ENCODE measurements at places on chromosomes 7 and 10. TPM values are rescaled to one million over a fixed set of nuclear protein-coding genes. Genes with fewer than 3 reads are reported as not detected.
A peak's percentile ranks its signal among the peaks of the same experiment; 100 is the strongest.

GRCh38 chr10:22615819-22616499, 98.4 kb downstream of the PIP4K2A start:
- peak; percentile 37 for DNase-seq

- no peak for DNase-seq
Observed at GRCh38 chr7:13835442-13835841, 154.0 kb downstream of the ETV1 start.

Gene IQCE
- 6.6 TPM for total RNA-seq

GRCh38 chr7:155286686-155287085, 11.0 kb upstream of the INSIG1 start:
- peak; percentile 30 for DNase-seq

- peak; percentile 72 for DNase-seq
Observed at GRCh38 chr7:99928994-99929729, at the start of gene GJC3. Gene GJC3 (minus strand): TSS chr7:99929620. CDS start chr7:99929620, 0 bp downstream.

Gene FEZF1
- not detected for total RNA-seq

DNA sequence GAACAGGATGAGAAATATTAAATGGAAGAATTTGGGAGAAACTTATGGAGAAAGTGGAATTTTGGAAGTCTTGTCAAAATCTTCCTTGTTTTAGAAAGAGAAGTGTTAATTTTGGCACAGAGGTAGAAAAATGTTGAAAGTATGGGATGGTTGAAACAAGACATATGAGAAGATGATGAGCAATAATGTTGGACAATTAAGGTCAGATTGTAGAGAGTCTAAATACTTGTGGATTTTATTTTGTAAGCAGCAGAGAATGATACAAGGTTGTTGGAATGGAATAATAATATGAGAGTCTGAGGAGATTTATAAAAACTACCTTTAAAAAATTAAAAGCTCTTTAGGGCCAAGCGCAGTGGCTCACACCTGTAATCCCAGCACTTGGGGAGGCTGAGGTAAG, 34.6 kb downstream of the PHTF2 start:
- DNase-seq = no peak

DNA sequence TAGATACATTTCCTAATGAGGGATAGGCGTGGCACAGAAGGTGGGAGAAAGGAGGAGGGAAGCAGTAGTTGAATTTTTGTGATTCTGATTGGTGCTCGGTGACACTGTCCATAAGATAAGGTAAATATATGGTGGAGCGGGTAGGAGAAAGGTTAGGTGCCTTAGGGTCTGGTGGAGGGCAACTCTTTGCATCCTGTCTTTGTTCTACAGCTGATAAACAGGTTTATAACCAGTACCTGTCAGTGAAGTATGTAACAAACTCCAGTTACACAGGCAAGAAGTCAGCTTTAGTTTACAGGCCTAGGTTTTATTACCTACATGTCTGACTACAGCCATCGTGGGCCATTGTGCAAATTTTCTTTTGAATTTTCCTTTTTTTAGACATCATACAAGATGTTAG, 10.9 kb upstream of the FAM180A start:
- no peak for DNase-seq

Gene HOXA4
- 0.14 TPM for total RNA-seq

GRCh38 chr10:129767751-129768150, 196.3 kb downstream of the EBF3 start:
- no peak for DNase-seq

- no peak for DNase-seq
Observed at GRCh38 chr7:158953912-158954311, 97.6 kb downstream of the DYNC2I1 start.

Gene NDUFB8
- 427 TPM for total RNA-seq

DNA sequence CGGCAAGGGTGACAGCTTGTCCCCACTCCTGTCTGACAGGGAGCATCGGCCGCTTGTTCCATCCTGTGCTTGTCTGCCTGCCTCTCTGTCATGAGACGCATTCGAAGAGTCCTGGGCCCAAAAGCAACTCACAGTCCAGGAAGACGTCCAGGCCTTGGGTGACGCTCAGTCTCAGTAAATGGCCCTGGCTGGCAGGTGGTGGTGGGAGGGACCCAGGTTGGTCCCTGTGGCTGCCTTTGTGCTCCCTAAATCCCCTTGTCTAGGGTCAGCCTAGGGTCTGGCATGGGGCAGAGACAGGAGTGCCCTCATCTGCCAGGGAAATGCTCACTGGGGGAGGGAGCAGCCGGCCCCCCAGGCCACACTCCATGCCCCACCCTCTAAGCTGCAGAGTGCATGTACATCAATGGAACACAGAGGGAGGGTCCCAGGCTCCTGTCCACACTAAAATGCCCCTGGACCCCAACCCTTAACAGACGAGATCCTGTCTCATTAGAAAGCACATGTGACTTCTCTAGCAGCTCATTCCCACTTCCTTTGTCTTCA, 295.2 kb upstream of the ZNF32 start:
- no peak for DNase-seq

- no peak for DNase-seq
Observed at GRCh38 chr10:76632767-76633051, 1004.9 kb downstream of the KCNMA1 start.

DNA sequence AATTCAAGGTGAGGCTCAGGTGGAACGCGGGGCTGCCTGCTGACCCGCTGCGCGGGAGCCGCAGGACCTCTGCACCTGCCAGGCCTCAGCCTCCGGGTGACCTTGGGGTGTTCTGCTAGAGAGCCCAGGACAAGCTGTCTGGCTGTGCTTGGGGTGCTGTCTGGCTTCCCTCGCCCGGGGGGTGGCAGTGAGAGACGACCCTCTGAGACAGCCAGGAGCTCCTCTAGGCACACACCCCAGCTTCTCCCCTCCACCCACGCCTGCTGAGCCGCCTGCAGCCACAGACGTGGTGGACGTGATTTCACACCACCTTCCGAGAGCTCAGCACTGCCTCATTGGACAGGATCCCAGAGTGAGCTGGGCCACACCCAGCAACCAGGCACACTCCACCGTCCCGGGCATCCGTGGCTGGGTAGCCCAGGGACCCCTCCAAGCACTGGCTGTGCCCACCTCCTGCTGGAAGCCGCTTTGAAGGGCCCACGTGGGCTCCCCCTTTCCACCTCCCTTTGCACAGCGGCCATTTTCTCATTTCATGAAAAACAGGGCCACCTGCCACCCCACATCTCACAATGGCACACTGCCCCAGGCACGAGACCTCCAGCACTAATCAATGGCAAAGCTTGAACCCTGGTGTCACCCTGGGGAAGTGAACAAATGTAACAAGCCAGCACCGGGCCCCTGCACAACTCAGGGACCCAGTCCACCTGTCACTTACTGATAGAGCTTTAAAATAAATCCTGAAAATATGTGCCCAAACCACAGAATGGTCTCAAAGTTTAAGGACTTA, 35.0 kb downstream of the ZFAND2A start:
- no peak for DNase-seq

Gene CFAP70
- 0.31 TPM for total RNA-seq

Gene TAS2R4
- 0.40 TPM for total RNA-seq

- no peak for DNase-seq
Observed at GRCh38 chr7:14936554-14936953, 34.0 kb upstream of the DGKB start.

- DNase-seq = no peak
Observed at GRCh38 chr7:139991269-139991666, 71.5 kb downstream of the PARP12 start.

Gene NPY
- total RNA-seq = not detected

Gene MRLN
- not detected for total RNA-seq

DNA sequence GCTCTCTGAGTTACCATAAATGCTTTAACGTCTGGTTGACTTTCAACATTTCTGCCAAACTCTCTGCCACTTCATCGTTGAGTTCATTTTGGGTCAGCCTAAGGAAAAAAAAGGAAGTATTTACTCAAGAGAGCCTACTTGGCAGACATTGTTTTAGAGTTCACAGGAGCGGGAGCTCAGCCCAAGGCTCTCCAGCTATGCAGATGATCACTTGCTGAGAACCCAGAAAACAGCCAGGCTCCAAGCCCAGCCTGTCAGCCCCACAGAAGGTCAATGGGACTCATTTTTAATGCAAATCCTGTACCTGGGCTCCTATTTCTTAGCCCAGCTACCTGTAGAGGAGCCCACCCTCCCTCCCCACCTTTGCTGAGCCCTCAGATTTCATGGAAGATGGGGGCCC, 45.5 kb downstream of the NOD1 start:
- DNase-seq = no peak

DNA sequence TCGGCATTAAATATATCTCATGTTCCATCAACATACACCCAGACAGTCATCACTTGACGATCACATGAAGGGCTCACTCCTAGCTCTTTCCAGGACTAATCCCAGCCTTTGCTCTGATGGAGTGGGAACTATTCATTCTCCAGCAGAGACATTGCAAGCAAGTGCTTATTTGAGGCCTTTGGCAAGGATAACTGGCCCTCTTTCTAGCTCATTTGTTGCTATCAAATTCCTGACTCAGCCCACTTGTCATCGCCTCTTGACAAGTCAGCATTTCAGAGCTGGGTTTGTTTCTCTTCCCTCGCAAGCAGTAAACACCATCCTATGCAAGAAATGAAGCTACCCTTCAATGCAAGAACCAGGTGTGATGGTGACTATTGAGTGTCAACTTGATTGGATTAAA, 1165.7 kb upstream of the AUTS2 start:
- DNase-seq = no peak

- DNase-seq = no peak
Observed at GRCh38 chr10:1156921-1157614, 100.9 kb downstream of the WDR37 start.

DNA sequence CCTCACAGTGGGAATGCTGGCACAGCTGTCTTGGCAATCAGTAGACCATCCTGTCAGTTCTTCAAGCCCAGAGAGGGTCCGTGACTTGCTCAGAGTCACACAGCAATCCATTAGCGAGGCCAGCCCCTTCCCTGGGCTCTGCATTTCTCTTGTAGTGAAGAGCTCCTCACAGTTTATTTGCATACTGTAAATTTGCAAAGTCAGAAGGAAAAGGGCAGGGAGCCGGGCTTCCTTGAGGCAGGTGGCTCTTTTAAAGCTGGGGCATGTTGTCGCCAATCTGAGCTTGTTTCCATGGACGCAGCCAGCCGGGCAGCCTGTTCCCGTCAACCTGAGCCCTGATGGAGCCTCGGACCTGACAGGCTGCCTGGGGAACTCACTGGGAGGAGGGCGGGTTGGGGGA, 123.4 kb downstream of the CUX1 start:
- DNase-seq = no peak

- DNase-seq = peak; percentile 9
Observed at GRCh38 chr10:128642023-128642422, 515.8 kb upstream of the MKI67 start.

GRCh38 chr7:94295850-94296249, 98.8 kb upstream of the COL1A2 start:
- DNase-seq = no peak

DNA sequence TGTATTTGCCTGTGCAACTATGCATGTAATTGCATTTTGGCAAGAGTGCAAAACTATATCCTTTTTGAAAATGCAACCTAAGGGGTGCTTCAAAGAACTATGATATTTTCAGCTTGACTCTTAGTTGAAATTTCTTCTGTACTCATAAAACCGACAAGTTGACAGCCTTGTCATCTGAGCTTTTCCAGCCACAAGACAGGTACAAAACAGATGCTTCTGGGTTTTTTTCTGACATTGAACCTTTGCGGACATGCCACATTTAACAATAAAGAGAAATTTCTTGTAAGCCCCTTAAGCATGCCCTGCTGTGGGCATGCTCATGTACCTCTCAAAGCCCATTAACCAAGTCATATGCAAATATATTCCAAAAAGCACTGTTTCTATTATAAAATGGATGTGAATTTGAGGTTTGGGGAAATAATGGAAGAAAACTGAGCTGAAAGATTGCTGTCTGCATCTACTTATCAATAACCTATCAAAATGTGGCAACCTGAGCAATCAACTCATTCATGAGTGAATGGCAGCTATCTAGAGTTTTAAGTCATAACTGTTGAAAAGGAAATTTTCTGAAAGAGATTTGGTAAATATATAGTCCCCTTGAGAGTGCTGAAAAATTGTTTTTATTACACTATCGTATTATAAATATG, 1117.0 kb upstream of the LRRTM3 start:
- DNase-seq = no peak

GRCh38 chr10:103967448-103968071, 620 bp downstream of the SLK start:
- DNase-seq = peak; percentile 9

DNA sequence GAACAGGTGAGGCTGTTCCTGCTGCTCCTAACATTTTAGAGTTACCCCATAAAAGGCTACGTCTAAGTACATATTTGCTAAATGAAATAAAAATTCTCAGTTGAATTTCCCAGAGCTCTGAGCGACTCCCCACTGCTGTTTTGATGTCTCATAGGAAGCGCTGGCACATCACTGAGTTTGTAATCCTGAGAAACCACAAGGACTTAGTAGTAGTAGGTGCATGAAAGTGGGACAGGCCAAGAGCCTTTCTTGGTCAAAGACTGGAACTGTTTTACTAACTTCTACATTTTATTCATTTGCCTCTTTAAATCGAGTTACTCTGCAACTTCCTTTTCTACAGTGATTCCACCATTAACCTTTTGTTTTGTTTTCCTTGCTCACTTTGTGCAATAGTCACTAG, 85.9 kb downstream of the XPNPEP1 start:
- DNase-seq = no peak

Gene KCNH2
- total RNA-seq = 0.17 TPM

- no peak for DNase-seq
Observed at GRCh38 chr10:66151346-66151745, 774.5 kb upstream of the LRRTM3 start.

DNA sequence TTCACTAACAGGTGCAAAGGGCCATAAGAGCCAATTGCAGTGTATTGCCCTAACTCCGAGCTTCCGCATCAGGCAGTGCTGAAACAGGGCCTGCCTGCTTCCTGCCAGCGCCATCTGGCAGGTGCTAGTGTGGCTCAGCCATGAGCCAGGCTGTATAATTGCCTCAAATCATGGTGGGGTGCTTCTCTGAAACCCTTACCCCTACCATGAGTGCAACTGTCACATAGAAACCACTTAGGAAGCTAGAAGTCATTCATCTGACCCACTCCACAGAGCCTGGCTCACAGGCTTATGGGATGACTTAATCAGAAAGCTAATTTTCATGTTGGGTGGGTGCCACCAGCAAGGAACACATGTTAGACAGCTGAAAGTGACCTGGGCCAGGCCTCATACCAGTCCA, 133.3 kb upstream of the LAMB4 start:
- no peak for DNase-seq

DNA sequence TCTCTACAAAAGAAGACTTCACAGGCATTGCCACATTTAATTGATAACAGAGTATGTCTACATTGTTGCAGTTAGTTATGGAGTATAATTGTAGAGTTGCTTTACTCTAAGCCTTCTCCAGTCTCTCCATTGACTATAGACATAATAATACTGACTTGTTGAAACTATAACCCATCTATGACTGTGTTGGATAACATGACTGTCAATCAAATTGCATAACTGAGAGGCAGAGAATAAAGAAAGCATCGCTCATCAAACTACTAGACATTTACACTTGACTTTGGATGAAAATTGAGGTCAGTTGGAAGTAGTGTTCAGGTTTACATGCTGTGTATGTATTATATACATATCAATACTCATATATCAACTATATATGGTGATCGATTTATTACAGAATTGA, 3.4 kb upstream of the ATXN7L1 start:
- DNase-seq = no peak

Gene SLC16A9
- total RNA-seq = 0.84 TPM

GRCh38 chr10:45058580-45058979, 57.9 kb downstream of the ZNF22 start:
- no peak for DNase-seq
